Fibroblast of upper back skin (primary cell): ENCODE measurements at places on chromosomes 4 and X.
A peak's percentile ranks its signal among the peaks of the same experiment; 100 is the strongest.

GRCh38 chrX:154433605-154434004, 3.3 kb upstream of the GDI1 start:
- DNase-seq = no peak

GRCh38 chr4:143382596-143382995, 45.9 kb downstream of the GAB1 start:
- no peak for DNase-seq

GRCh38 chrX:38205039-38205438, 15.6 kb downstream of the SRPX start:
- DNase-seq = no peak

- DNase-seq = no peak
Measured at GRCh38 chr4:120749445-120750151, 172.9 kb downstream of the PRDM5 start.

DNA sequence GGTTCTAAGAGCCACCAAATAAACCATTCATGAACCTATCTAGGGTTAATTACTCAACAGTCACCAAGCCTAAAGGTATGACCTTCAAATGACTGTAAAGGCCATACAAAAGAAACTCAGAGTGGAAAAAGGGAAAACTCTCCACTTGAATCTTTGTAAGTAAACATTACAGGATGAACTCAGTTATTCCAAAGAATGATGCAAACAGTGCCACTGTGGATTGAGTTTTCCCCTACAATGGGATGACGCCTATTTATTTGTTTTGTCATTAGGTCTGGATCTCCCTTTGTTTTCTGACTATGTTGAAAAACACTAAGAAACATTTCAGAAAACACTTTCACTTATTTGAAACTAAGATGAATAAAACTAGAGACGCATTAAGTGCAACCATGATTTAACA, 12.7 kb downstream of the NUDT6 start:
- no peak for DNase-seq

DNA sequence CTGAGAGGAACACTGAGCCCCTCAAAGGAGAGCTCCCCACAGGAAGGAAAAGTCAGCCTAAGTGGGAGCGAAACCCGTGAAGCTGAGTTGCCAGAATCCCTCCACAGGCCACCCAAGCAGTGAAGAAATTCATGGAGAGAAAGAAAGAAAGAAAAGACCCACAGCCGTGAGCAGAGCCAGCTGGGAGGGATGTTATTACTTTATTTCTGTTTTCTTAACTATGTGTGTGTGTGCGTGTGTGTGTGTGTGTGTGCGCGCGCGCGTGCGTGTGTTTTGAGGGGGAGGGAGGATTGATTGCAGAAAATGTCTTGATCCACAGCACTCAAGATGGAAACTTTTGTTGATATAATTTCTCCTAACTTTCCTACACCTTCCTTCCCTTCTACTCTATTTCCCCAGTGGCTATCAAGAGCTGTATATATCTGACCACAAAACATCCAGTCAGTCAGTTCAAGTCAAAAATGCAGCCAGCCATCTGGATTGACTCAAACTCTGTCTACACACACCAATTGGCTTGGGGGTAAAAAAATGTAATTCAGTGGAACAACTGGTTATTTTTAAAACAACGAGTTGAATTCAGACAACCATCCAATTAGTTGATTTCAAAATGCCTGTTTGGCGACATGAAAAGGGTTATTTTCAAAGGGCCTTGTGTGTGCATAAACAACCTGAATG, 13.8 kb upstream of the GPC3 start:
- peak; percentile 80 for DNase-seq

DNA sequence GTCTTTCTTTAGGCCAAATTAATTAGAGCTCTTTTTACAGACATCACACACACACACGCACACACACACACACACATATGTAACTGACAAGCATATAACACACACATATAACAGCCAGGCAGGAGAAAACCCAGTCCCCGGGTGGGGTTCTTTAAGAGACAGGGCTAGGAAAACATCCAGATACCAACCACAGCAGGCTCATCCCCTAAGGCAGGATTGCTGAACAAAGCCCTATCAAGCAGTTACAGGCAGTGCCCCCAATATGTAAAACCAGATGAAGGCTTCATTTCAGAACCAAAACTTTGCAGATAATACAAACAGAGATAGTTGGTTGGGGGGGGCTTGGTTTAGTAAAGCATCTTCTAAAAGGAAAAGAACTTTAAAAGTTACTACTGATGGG, 18.0 kb upstream of the FAM47E start:
- DNase-seq = no peak
